ENCODE measurements at places on chromosomes 7 and 10.

DNA sequence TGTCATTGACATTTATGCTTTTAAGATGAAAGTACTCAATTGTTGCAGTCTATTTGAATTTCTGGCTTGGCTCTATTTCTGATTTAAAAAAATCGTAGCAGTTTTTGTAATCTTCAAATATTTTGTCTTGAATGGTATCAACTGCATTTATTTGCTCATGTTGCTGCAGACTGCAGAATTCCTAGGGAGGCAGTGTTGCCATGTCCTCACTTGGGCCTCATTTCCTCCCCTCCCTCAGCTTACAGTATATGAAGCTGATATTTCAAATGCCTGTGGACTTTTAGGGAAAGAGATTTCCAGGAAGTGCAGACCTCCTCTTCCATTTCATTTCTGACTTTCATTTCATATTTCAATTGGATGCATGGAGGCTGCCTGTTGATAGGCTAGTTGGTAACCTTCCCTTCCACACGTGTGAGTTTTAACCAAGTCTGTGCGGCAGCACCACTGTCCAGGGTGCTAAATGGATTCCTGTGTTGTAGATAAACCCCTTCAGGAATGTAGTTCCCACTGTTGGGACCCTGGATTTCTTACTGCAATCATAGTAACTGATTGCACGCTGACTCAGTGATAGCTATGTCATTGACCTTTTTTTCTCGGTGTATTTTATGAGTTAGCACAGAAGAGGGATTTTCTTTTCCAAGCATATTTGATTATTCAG, 17.5 kb downstream of the VPS50 start:
- DNase-seq, result no peak

DNA sequence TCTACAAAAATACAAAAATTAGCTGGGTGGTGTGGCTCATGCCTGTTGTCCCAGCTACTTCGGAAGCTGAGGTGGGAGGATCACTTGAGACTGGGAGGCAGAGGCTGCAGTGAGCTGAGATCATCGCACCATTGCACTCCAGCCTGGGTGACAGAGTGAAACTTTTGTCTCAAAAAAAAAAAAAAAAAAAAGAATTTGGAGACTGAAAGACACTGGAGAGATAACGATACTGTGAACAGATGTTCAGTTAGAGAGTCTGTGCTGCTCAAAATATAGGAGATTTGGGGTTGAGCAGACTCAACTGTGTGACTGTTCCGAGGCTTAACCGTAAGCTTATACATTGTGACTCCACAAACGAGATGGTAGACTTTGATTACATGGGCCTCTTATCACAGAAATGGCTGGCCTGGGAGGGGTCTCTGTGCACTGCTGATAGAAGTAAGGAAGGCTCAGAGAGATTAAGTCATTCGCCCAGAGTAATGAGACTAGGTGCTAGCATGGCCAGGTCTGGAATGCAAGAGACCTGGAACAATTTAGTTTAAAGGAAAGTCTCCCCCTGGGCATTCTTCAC, 19.4 kb downstream of the WBP1L start:
- no peak for DNase-seq

DNA sequence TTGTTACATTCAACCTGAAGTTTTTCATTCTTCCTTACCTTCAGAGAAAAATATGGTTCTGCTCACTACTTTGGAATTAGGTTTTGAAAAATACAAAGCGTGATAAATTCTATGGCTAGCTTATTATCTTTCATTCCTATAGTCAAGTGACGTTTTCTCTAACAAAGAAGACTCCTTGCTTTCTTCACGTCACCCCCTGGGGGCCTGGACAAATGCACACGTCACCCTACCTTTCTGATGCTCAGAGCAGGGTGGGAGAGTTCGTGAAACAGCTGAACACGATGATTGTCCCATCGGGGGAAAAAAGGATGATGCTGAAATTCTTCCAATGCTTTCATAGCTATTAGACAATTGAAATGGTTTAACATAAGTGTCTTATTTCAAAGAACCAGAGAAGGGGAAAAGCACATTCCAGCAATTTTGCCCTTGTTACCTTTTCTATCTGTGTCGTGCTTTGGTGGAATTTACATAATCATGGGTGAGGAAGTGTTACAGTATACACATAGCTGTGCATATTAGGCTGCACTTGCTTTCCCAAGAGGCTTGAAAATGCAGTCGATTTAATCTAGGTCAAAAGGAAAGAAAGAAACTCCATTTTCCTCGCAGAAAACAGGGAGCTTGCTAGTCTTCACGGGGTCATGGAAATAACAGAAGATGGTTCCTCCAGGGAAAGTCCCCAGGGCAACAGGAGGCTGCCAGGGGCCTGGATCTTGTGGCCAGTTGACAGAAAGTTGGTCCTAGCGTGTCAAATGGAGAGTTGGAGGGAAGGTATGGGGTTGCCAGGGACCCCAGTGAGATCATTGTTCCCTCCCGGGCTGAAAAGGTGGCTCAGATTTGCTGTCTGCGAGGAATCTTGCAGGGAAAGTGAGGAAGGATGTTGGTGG, 189.2 kb downstream of the CELF2 start:
- no peak for DNase-seq

DNA sequence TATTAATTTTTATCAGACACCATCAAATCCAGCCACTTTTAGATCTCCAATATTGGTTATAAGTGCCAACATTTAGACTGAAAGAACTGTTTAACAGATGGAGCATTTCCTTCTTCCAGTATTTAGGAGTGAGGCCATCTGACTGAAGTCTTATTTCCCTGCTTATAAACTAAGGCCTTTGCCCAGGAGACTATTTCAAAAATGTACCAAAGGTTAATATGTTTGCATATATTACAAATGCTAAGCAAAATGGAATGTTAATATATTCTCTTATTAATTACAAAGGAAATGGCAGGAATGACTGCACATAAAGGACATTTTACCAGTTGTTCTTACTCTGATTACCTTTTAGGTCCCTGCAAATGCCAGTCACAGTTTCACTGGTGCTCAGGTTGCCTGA, 238.9 kb upstream of the PLXNA4 start:
- no peak for DNase-seq

- no peak for DNase-seq
These were observed 259.6 kb downstream of the SUGCT start for GRCh38 chr7:40394400-40394799.

GRCh38 chr10:98269435-98269912, 1.5 kb upstream of the LOXL4 start:
- no peak for DNase-seq

DNA sequence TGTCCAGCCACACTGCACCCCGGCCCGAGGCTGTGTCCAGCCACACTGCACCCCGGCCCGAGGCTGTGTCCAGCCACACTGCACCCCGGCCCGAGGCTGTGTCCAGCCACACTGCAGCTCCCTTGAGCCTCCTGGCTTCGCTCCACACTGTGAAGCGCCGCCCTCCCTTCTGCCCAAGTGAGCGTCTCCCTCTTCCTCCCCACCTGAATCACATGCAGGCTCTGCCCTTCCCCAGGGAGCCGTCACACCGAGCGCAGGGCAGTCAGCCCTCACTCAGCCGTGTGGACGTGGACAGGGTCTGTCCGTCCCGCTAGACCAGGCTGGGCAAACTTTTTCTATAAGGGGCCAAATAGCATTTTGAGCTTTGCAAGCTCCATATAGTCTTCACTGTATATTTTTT, 27.6 kb downstream of the CFAP46 start:
- DNase-seq, result no peak

DNA sequence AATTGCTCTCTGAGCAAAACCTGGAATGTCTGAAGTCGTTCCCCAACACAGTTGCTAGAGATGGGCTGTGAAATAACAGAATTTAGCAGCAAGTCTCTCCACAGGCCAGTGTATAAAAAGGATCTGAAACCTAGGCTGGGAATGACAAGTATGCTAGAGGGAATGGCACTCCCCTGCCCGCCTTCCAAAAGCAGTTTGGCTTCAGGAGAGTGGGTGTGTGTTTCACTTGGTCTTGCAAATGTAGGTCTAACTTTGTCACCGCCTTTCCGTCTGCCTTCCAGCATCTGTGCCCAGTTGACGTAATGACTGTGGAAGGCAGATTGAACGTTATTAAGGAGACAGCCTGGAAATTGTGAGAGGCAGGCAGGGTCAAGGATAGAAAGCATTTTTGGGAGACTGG, 18.0 kb upstream of the MTURN start:
- no peak for DNase-seq

GRCh38 chr10:13707156-13707881, 120.6 kb downstream of the PRPF18 start:
- DNase-seq, result peak; percentile 38

DNA sequence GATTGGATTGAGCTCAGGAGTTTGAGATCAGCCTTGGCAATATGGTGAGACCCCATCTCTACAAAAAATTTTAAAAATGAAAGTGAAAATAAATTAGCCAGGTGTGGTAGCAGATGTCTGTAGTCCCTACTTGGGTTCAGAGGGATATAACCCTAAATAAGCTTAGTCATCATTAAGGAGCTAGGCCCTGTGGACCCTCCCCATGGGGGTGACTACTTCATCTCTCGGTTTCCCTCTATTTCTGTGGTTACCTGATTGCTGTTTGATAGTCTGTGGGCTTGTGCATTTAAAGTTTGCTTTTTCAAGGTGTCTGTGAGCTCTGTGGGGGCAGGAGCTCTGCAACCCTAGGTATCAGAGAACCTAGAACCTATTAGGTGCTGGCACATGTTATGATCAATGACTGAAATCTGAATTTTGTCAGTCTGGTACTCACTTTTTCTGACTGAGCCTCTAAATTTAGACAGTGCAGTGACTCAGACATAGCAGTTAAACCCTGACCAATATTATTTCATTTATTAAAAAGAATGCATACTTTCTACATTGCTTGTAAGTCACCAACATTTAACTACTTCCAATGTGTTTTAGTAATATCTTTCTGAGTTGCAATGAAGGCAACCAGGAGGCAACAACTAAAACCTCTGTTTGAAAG, 8.1 kb upstream of the CUZD1 start:
- no peak for DNase-seq

DNA sequence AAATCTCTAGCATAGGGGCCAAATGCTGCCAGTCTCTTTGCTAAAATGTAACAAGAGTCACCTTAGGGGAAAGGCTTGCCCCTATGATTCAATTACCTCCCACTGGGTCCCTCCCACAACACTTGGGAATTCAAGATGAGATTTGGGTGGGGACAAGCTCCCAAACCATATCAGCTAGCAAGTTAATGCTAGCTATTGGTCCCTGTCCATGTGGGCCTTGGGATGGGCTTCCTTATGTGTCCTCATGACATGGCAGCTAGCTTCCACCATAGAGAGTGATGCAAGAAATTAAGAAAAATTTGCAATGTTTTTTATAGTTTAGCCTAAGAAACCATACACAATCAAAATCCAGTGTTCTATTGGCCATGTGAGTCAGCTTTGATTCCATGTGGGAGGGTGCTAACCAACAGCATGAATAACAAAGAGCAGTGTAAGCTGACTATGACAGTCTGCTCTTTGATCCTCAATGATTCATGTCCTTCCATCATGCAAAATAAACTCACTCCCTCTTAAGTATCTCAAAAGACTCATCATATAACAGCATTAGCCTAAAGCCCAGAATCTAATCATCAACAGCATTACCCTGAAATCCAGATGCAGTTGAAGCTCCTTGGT, 21.7 kb upstream of the ZNF365 start:
- DNase-seq, result peak; percentile 60

DNA sequence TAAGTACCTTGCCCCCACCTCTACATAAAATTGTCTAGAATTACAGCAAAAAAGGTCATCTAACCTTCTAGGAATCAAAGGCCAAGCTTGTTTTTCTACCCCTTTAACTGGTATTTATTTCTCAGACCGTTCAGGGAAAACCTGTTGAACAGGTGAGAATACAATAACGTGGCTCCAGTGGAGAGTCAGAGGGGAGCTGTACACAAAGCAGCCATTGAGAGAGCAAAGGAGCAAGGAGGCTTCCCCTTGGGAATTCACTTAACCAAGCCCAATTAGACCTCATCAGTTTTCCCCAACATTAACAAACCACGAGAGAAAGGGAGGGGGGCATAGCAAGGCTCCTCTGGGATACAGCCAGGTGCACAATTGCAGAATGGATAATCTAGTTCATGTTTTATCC, 101.9 kb downstream of the ELMO1 start:
- DNase-seq, result no peak

GRCh38 chr7:134554417-134554966, 5.6 kb downstream of the AKR1B15 start:
- no peak for DNase-seq

- DNase-seq, result no peak
These were observed 81.5 kb downstream of the RTKN2 start for GRCh38 chr10:62186999-62187675.

- no peak for DNase-seq
These were observed 63.0 kb downstream of the HDAC9 start for GRCh38 chr7:18558503-18558902.

DNA sequence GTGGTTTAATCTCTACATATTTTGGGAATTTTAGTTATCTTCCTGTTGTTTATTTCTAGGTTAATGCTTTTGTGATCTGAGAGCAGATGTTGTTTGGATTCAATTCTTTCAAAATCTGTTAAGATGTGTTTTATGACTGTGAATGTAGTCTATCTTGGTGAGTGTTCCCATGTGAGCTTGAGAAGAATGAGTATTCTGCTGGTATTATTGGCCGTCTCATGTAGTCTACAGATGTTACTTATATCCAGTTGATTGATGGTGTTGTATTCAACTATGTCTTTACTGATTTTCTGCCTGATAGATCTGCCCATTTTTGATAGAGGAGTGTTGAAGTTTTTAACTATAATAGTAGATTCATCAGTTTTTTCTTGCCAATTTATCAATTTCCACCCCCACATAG, 141.4 kb upstream of the FOXP2 start:
- no peak for DNase-seq

DNA sequence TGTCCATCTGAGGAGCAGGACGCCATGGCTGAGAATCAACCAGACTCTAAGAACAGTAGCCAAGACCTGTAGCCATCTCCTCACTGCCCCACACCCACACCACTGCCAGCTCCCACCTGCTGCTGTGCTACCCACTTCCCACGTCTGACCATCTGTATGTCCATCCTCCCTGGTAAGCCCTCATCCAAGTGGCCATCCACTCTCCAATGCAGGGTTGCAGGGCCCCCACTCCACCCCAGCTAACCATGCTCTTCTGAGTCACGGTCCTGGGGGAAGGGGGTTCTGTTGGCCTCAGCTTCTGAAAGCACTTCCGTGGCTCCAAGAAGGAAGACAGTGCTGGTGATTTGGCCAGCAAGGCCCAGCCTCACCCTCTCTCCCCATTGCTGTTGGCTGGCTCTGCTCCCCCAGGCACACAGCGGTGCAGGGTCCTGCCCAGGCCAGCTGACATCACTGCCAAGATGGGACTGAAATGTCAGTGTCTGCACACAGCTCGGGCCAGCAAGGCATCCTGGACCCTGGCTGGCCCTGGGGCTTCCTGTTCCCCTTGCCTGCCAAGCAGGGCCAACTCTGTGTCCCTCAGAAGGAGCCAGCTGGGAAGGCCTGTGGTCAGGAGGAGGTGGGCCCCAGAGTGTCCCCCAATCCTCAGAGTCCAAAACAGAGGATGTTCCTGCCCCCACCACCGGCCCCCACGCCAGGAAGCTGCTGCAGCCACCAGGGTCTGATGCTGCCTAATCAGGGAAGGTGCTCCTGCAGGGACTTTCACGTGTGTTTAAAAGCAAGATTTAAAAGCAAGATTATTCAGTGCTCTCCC, 17.5 kb downstream of the RASGEF1A start:
- DNase-seq, result peak; percentile 26

GRCh38 chr10:29259498-29259897, 29.4 kb upstream of the LYZL1 start:
- no peak for DNase-seq

GRCh38 chr7:117134889-117135552, 181.7 kb downstream of the ST7 start:
- DNase-seq, result no peak

GRCh38 chr7:2990949-2991470, 52.7 kb downstream of the CARD11 start:
- no peak for DNase-seq
